Lung (tissue), 17 donors: ENCODE measurements at places on chromosomes 1 and 21. TPM values are rescaled to one million over a fixed set of nuclear protein-coding genes. Genes with fewer than 3 reads are reported as not detected.

DNA sequence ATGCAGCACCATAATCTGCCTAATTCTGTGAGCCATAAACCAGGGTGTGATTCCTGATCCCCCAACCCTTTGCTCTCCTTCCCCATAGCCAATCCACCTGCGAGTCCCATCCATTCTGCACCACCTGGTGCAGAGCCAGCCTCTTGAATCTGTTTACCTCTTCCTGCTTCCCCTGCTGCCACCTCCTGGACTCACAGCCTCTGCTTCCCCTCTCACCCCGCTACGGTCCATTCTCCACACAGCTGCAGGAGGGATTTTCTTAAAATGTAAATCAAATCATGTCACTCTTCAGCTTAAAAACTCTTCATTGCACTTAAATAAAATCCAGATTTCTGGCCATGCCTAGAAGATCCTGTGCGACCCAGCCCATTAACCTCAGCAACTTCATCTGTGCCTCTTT is 186.7 kb downstream of the FOXD2 start:
- DNase-seq, result no peak

GRCh38 chr1:234645964-234646363 is 36.0 kb upstream of the IRF2BP2 start:
- no peak for DNase-seq

- DNase-seq, result no peak
Observed at GRCh38 chr1:109188781-109189180, 24.9 kb upstream of the SARS1 start.

DNA sequence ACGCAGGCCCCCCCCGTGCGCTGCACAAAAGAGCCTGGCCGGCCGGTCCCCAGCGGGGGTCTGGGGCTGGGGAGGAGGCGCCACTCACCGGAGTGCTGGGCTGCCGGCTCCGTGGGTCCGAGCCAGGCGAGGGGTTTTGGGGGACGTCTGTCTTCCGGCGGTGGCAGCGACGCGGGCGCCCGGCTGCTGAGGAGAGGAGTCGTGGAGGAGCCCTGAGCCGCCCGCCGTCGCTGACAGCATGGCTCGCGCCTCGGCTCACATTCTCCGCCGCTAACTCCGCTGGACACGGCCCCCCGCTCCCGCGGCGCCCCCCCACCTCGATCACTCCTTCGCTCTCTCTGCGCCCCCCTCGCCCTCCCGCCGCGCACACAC is 649 bp downstream of the AHDC1 start:
- no peak for DNase-seq

GRCh38 chr1:51032936-51033335 is 62.9 kb downstream of the CDKN2C start:
- no peak for DNase-seq

Gene CELA3B
- not detected for total RNA-seq

Gene AMY1A
- 10.4 TPM for total RNA-seq

Gene DPH5
- 28.6 TPM for total RNA-seq

Gene GOLT1A
- 4.1 TPM for total RNA-seq

Gene HSPG2
- 180 TPM for total RNA-seq

Gene KRTAP19-1
- not detected for total RNA-seq
